Activated gamma-delta T cell (primary cell): ENCODE measurements at places on chromosomes 1 and 21.
A peak's percentile ranks its signal among the peaks of the same experiment; 100 is the strongest.

- no peak for DNase-seq
Measured at GRCh38 chr1:178310685-178311105, 186.1 kb downstream of the CLEC20A start.

DNA sequence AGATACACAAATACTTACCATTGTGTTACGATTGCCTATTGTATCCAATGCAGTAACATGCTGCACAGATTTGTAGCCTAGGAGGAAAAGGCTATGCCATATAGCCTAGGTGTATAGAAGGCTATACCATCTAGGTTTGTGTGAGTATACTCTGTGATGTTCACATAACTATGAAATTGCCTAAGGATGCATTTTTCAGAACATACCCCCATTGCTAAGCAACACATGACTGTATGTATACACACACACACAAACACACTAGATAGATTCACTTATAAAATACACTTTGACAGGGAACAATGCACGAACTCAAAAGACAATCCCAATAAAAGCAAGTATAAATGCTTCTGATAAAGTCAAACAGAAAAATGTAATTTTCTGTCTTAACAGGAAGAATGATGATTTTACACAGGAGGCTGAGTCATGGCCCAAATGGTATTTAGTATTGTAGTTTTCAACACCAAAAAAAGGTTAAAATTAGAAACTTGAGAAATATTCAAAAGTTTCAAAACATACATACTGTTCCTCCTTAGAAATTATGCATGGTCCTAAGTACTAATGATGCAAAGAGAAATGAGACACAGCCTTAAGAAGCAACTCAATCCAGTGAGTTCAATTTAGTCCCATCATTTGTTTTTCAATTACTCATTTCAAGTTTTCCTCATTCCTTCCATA is 12.2 kb downstream of the FH start:
- DNase-seq = no peak

DNA sequence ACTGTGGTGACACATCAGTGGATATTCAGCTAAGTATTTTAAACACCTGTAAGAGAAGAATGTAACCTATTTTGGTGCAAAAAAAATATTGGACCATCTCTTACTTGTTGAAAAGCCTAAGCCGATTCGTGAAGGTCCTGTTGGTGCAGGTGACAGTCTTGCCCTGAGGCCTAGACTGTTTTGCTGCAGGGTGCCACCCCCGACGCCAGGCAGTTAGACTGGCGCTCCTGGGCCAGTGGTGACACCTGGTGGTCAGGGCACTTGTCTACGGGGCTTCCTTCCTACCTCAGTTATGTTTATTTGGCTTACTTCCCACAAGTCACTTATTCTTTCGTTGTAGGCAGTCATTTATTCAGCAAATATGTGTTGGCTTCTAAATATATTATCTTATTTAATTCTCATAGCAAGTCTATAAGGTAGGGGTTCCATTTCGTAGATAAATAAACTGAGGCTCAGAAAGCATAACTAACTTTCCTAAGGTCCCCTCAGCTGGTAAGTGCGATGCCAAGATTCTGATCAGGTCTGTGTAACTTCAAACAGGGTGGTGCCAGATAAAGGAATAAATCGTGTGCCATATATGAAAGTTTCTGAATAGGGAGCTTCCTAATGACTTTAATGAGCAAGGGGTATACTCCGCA is 1.9 kb downstream of the EEIG2 start:
- DNase-seq = peak; percentile 50

DNA sequence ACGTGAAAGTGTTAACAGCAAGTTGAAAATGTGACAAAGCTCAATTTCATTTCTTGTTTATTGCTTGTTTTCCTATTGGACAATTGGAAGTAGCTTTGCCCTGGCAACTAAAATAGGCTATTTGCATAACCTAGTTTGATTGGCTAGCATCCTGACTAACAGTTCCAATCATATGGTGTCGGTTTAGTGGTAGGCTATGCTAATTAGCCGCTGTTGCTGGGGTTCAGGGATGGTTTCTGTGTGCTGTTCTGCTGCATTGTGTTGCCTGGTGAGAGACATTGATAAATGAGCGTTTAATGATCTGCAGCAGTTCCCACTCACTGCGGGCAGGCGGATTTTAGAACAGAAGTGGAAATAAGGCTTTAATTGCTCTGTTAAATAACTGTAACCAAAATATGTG is 68.5 kb downstream of the DYRK1A start:
- DNase-seq = no peak

GRCh38 chr1:214004795-214005194 is 17.0 kb downstream of the PROX1 start:
- DNase-seq = no peak

DNA sequence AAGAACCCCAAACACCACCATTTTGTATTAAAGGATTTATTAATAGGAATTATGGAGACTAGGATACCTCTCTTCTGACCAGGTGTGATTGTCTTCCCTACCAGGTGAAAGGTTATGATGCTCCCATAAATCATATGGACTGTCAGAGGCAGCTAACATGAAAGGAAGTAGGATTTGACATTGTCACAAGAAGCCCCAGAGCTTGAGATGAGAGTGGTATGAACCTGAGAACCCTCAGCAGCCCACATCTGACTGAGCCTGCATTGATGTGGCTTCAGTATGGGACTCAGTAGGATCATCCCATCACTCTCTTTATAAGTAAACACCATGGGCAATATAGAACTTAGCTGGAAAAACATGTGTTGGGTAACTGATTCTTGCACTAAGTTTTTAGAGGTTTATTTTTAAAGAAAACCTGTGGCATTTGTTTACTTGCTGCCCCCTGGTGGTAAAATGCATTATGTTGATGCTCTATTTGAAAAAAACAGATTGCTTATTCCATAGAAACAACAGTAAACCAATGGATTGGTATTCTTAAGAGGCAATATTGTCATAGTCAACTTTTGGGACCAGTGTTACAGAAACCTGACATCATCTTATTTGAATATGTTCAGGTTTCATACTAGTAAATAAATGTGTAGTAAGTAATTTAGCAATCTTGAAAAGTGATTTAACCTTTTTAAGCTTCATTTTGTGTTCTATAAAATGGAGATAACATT is 16.6 kb upstream of the CACYBP start:
- no peak for DNase-seq

DNA sequence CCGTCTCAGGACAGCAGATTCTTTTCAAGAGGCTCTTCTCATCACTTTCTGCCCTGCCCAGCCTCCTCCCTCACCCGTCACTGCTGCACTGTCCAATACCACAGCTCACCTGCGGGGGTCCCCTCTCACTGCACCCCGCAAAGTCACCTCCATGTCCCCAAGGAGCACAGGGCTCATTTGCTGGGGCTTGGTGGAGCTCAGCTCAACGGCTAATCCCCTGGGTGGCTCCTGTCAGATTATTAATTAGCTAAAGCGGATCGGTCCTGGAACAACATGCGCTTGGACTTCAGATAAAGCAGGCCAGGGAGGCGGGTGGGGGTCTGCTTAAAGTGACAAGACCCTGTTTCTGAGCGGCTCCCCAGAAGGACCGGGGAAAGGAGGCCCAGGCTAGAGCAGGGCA is 43.1 kb downstream of the CASZ1 start:
- DNase-seq = no peak

GRCh38 chr1:204376919-204377799 is 17.4 kb upstream of the PLEKHA6 start:
- DNase-seq = no peak

DNA sequence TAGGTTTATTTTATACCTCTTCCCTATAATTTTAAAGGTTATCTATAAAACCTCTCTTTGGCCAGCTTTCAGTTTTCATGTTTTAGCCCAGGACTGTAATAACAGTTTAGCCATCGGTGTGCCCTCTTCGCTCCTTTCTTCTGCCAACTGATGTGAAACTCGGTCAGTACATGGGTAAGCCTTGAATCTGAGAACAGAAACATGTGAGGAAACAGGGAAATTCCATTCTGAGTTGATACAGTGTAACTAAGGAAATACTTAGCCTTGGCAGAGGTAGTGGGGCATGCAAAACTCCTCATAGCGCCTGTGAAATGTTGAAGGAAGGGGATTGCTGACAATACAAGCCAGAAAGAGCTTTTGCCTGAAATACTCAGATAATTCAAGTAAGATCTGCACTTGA is 465.2 kb downstream of the NCAM2 start:
- DNase-seq = no peak
